ENCODE measurements at places on chromosomes 5 and 9.

DNA sequence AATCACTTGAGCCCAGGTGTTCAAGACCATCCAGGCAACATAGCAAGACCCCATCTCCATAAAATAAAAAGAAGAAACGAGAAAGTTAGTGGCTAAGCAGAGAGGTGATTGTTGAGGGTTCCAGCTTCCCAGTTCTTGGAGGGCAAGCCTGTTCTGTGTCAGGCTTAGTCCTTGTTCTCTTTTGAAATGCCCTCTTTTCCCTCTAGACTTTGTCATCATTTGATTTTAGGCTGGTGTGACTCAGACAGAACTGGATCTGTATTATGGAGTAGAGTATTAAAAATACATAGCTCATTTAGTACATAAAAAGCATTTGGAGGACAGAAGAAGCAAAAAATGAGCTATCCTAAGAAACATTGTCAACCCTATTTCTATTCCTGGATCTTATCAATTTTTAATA, 159.4 kb downstream of the CD180 start:
- DNase-seq, result no peak

DNA sequence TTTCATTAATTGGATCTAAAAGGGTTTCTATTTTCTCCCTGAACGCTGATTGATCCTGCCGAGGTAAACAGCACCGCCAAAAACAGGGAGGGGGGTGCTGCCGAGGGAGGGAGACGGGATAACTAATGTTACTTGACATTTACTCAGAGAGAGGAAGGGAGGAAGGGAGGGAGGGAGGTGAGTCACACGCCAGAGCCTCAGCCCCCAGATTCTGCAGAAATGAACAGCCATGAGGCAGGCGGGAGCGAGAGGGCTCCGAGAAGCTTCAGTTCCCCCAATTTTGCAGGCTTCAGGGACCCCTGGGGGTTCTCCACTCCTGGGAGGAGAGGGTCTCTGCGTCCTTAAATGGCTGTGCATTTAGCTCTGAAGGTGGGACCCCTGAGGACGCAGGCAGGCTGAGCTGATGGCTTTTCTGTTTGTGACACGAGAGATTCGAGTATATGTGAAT, 59.1 kb upstream of the IER5L start:
- no peak for DNase-seq

- DNase-seq, result no peak
These were observed 147.5 kb upstream of the RUSC2 start for GRCh38 chr9:35342221-35342958.

DNA sequence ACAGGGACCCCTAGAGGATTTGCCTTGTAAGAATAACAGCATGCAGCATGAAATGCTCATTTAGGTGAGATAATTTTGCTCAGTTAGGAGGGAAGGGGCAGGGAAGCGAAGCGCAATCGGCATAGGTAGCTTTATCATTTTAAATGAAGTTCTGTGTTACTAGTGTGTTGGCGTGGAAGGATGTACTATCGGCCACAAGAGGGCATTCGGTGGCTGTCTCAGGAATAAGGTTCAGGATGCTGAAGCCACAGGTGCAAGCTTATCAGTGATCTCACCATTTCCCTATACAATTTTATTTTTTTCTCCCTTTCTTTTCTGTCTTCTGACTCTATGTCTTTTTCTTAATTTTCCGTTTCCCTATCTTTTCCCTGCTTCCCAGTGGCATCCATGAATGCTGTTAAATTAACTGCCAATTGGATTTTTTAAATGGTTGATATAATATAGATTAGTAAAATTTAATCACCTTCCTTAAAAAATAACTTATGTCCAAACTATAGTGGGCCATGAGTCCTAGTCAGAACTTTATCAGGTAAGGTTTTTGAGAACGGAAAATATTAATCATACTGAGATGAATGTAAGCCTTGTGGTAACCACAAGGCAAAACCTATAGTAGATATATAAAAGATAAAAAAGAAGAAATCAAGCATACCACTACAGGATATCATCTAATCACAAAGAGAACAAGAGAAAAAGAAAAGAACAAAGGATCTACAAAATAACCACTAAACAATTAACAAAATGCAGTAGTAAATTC, 1.2 kb upstream of the INSL6 start:
- DNase-seq, result peak; percentile 7

DNA sequence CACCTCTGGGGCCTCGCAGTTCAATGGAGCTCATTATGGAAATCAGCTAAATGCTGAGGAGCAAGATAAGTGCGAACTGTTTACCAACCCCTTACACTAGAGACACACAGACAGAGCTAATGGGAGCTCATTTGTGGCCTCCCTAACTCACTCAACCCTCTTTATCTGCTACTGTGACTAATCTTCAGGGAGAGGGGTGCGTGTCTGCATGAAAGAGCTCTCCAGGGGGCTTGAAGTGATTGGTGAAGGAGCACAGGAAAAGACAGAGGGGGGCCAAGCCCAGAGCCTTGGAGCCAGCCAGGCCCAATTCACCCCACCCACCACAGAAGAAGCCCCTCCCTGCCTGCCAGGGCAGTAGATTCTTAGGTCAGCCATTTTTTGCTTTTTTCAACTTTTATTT, 466.8 kb upstream of the BRINP1 start:
- DNase-seq, result peak; percentile 32

GRCh38 chr5:172694061-172694460, 53.0 kb downstream of the NEURL1B start:
- no peak for DNase-seq

DNA sequence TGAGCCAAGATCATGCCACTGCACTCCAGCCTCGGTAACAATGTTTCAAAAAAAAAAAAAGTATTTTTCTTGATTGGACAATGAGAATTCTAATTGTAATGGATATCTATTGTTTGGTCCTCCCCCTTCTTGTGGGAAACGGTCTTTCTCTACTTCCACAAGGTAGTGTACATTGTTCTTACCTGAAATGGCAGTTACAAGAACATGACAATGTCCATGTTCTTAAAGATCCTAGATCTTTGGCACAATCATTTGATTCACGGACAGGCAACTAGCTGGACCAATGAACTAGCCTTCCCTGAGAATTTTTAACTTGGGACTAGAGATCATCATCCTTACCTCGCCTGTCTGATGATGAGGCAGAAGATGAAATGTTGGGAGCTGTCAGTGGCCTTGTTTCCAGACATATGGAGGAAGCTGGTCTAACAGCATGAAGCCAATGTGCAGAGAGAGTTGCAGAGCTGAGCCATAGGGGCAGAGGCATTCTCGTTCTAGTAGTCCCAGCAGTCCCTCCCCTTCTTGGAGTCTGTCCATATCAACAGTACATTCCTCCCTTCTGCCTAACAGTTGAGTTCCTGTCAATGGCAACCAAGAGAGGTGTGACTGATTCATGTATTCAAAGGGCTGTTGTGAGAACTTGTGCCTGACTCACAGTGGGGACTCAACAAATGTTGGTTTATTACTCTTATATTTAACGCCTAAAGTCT, 2.1 kb upstream of the MARCHF6 start:
- DNase-seq, result peak; percentile 31

- no peak for DNase-seq
These were observed 724.1 kb upstream of the MEF2C start for GRCh38 chr5:89606939-89607534.

- DNase-seq, result no peak
These were observed 22.1 kb downstream of the LRRC19 start for GRCh38 chr9:26983340-26983739.

GRCh38 chr9:81616141-81616540, 73.2 kb downstream of the TLE1 start:
- no peak for DNase-seq

DNA sequence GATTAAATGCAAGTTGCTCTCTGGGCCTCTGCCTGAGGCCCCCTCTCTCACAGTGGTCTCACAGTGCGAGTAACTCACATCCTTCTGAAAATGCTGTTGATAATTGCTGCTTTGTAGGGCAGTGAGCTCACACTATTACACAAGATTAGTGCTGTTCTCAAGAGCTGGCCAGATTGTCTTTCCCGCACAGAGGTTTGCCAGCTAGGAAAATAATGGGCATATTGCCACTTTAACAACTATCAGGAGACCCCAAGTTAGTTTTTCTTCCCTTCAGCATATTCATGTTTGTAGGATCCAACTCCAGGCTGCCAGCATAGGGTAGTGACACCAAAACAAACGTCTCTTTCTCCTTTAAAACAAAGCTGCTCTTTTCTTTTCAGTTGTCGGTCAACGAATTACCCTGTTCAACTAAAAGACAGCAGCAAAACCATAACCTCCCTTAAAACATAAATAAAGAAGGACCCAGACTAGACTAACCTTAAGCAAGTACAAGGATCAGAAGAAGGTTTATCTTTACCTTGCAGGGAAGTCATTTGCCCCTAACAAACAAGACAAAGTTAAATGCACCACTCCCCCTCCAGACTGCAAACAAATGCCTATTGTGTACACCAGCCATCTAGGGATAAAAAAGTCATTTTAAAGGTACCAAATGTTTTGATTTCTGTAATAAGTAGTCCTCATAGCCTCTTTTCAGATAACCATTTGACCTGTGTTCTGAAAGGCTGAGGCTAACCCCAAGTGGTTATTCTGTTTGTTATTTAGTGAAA, 91.4 kb downstream of the VCAN start:
- DNase-seq, result no peak

- no peak for DNase-seq
These were observed 18.3 kb downstream of the CCNJL start for GRCh38 chr5:160293901-160294561.

DNA sequence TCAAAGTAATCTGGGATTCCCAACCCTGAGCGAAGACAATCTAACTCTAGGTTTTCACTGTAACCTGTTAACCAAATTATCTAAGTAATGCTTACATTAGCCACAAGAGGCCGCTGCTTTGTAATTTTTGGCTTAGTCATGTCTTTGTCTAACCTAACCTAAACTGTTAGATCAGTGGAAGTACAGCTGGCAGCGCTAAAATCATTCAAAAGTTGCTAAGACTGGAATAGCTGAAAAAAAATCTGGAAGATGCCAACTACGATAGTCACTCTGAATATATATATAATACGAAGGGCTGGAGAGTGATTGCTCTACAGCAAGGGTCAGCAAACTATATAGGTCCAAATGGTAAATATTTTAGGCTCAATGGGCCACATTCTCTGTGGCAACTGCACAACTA, 60.2 kb downstream of the FBXO38 start:
- DNase-seq, result peak; percentile 73

Data from NCI-H2081 (cell line).